ENCODE measurements at places on chromosomes 4 and X.

DNA sequence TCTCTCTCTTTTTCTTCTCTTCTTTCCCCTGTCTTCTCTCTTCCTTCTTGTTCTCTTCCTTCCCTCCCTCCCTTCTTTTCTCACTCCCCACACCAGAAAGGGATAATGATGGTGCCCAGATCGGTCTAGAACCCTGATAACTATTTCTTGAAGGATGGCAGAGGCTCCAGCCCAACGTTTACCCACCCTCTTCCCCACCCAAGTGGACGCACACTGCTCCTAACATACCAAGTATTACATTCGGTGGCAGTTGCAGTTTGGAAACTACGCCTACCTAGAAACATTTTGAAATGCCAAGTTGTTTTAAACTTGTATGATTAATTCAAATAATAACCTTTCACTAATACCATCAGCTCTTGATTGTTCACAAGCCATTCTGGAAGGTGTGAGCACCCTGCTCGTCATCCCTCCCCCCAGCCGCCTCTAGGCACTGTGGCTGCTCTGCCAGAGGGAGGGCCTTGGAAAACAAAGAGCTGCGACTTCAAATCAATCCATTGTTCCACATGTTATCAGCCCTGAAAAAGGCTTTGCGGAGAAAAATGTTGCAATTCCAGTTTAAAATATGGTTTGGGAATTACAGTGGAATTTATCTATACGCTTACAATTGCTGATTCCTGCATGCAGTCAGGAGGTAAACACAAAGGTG lies 1017.5 kb upstream of the TENM3 start:
- no peak for DNase-seq

GRCh38 chr4:5357870-5358269 lies 306.6 kb downstream of the STK32B start:
- DNase-seq = no peak

GRCh38 chrX:113644426-113644825 lies 803.8 kb upstream of the AMOT start:
- peak; percentile 30 for DNase-seq

- no peak for DNase-seq
Measured at GRCh38 chr4:1517592-1518411, 111.6 kb upstream of the NKX1-1 start.

GRCh38 chrX:38055170-38055847 lies 49.0 kb downstream of the SYTL5 start:
- peak; percentile 6 for DNase-seq

- DNase-seq = no peak
Measured at GRCh38 chr4:111676533-111676932, 468.7 kb upstream of the FAM241A start.

- DNase-seq = no peak
Measured at GRCh38 chrX:139203651-139204570, 326.6 kb upstream of the F9 start.

Measured in fibroblast of skin of left quadriceps (primary cell).